ENCODE measurements at places on chromosomes 4 and X.

DNA sequence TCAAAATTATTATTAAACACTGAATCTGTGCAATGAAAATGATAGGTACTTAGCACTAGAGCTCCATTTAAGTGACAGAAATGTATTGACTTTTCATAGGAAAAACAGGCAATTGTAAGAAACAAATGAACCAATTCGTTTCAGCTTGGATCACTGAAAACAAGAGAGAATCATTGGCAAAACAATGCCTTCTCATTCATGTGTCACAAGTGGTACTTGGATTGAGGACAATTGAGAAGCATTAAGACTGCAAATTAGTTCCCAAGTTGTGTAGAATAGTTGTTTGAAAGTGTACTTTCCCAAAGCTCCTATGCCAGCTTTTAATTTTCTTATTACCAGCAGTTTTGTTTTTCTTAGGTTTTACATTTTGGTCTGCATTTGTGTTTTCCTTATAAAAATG is 20.6 kb downstream of the CNKSR2 start:
- DNase-seq = no peak

GRCh38 chrX:31392513-31392912 is 320.7 kb upstream of the FTHL17 start:
- no peak for DNase-seq

- no peak for DNase-seq
Measured at GRCh38 chrX:49878128-49878833, 1.0 kb upstream of the USP27X start.

GRCh38 chrX:150515801-150516200 is 52.6 kb upstream of the MTM1 start:
- no peak for DNase-seq

GRCh38 chrX:29547877-29548276 is 667.5 kb upstream of the MAGEB2 start:
- no peak for DNase-seq

- no peak for DNase-seq
Measured at GRCh38 chrX:47707031-47707780, 48.2 kb upstream of the UXT start.

GRCh38 chrX:105822138-105823091 is at the start of gene NRK:
NRK (plus strand) TSS chrX:105822539; CDS start chrX:105822846, 307 bp downstream.
- no peak for DNase-seq

- DNase-seq = no peak
Measured at GRCh38 chrX:38820751-38821150, 19.5 kb downstream of the MID1IP1 start.

DNA sequence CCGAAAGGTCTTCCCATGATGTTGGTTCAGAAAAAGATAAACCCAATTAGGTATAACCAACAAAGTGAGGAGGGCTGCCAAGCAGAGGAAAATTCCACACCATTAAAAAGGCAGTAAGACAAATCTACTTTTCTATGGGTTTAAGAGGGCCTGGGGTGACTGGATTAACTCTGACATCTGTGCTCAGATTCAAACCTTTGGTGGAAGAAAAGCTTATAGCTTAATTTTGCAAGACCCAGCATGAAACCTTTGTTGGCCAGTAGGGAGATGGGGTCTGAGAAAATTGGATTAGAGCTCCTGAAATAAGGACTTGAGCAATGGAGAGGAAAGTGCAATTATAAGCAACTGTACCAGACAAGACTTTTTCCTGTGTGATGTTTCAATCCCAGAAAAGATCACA is 104.2 kb downstream of the KDR start:
- no peak for DNase-seq

DNA sequence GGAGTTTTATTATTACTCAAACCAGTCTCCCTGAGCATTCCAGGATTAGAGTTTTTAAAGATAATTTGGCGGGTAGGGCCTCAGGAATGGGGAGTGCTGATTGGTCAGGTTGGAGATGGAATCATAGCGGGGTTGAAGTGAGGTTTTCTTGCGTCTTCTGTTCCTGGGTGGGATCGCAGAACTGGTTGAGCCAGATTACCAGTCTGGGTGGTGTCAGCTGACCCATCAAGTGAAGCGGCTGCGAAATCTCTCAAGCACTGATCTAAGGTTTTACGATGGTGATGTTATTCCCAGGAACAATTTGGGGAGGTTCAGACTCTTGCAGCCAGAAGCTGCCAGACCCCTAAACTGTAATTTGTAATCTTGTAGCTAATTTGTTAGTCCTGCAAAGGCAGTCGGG is 25.1 kb upstream of the SETD7 start:
- no peak for DNase-seq

DNA sequence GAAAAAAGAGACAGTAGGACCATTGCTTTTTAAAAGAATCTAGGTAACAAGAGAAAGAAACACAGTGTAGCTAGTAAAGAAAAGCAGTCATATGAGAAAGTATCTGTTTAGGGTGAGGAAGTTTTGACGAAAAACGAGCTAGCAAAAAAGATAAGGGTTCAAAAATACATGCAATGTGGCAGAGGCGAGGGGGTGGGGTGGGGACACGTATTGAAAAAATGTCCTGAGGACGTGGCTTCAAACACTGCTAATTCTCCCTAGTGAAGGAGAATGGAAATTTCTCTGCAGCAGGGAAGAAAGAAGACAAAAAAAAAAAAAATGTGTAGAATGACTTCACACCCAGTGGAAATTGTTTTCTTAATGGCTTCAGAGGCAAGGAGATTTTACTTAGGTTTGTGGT is 856.4 kb upstream of the INTU start:
- no peak for DNase-seq

GRCh38 chrX:51435101-51435500 is 61.3 kb downstream of the NUDT11 start:
- DNase-seq = no peak

DNA sequence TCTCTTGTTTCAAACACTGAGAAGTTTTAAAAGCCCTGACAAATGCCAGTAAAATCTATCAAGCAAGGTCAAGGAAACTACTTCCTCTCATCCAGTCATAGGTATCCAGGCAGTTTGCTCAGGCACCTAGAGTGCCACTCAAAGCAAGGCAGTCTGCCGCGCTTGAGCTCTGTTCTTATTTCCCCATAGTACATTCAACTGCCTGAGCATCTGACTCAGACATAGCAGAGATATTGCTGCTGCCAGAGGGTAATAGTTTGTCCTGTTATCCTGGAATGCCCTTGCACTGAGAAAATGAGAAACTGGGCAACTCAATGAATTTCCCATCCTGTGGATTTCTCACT is 16.1 kb upstream of the ATP8A1 start:
- DNase-seq = no peak

DNA sequence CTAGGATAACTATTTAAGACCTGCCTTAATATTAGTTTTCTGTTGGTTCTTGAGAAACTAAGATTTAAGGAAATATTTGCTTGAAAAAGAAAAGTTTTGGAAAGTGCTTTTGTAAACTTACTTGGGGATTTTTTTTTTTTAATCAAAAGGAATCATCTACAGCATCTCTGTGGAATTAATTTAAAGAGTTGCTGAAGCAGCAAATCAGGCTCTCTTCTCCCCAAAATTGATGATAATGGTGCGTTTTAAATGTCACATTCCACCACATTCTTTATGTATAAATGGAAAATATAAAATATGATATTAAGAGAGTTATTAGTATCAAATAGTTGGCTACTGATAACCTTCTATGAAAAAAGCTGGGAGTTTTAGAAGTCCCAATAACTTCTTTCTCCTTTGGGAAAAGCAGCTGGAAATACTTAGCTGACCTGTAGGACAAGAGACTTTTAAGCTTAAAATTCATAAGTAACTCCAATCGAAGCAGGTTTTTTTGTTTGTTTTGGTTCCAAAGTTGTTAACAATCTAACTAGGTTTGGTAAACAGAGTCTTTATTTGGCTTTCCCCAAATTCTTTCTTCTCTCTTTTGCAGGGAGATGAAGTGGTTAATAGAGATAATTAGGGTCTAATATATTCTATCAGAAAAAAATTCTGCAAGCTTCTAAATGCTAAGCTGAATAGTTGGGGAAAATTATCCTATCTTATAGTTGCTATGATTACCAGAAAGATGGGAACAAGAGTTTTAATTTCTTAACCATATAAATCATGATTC is 4.4 kb downstream of the KLF3 start:
- no peak for DNase-seq

All from HL-60 (cell line).